ENCODE measurements at places on chromosomes 4 and X. TPM values are rescaled to one million over a fixed set of nuclear protein-coding genes. Genes with fewer than 3 reads are reported as not detected.

- no peaks in the 10 kb centered on the region for H3K27me3 ChIP-seq
- no peak overlapping the region for H3K4me3 ChIP-seq
- no peaks in the 10 kb centered on the region for H3K4me1 ChIP-seq
- no peak overlapping the region for H3K27ac ChIP-seq
- no peaks in the 10 kb centered on the region for H3K36me3 ChIP-seq
Observed at GRCh38 chr4:143021384-143021783, 163.3 kb upstream of the USP38 start.

Gene C1GALT1C1
- 19.1 TPM for polyA plus RNA-seq

Gene SLC49A3
- 14.3 TPM for polyA plus RNA-seq

Gene COL25A1
- 0.14 TPM for polyA plus RNA-seq

All from pancreas (tissue), 10 donors.